ENCODE measurements at places on chromosomes 3 and 15.

DNA sequence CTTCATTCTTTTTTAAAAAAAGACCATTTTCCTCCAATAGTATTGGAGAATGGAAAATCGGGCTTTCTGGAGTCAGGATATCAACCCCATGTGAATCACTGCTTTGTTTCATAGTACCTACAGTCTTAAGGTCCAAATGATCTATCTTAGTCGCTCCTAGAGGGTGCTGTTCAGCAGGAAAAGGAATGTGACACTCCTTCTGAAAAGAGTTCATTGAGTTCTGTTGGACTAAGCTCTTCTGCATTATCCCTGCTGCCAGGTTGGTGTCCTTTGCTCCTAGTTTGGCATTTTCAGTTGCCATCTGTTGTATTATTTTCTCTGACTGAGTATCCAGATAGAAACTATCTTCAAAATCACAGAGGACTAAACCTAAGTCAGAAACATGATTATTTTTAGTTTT is 57.2 kb downstream of the POLQ start:
- DNase-seq = no peak

GRCh38 chr15:59150185-59150584 is 45.2 kb downstream of the CCNB2 start:
- no peak for DNase-seq

GRCh38 chr15:33618350-33618749 is 307.6 kb downstream of the RYR3 start:
- no peak for DNase-seq

DNA sequence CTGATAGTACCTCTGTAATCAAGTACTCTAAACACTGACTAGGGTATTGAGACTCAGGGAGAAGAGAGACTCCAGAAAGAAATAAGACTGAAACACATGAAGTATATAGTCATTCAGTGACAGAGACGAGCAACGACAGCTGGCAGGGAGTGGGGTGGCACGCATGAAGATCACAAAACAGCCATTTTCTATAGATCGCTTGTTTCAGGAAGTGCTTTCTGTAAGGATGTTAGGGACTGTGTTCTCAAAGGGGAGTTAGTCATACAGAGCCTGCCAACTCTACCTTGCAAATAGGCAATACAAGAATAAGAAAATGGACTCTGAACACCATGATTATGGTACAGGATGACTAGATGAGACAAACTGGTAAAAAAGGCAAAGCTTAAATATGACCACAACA is 139.5 kb downstream of the TBL1XR1 start:
- no peak for DNase-seq

DNA sequence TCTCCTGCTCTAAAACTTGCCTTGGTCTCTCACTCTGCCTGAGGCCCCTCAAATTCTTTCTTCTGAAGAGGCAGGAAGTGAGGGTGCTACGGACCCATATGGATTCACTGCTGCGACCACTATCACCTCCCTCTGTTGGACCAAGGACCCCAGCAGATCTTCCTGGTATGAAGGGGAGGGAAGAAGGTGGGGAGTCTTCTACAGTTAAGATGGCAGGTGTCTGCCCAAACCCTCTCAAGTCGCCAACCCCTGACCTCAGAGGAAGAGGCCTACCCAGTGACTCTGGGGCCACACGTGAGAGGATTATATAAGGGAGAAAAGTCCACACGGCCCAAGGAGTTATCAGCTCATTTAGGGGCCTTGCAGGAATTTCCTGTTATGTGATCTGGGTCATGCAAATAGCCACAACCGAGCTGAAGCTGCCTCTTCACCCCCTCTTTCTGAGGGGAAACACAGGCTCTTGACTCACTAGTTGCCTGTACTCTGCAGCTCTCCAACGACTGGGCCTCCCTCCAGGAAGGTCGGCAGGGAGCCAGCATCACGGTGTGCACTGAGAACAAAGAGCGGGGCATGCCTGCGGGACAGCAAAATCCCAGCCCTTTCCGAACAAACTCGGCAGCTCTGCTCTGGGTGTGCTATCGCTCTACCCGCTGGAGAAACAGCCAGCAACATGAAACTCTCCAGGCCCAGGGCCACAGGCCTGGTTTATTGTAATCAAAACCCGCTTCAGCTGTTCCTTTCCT is 116.0 kb downstream of the XXYLT1 start:
- no peak for DNase-seq

- DNase-seq = no peak
Observed at GRCh38 chr15:93261845-93262244, 172.8 kb upstream of the RGMA start.

GRCh38 chr3:46399557-46399956 is 7.3 kb downstream of the CCR5AS start:
- DNase-seq = no peak

- DNase-seq = no peak
Observed at GRCh38 chr3:96900031-96900430, 85.6 kb downstream of the EPHA6 start.

DNA sequence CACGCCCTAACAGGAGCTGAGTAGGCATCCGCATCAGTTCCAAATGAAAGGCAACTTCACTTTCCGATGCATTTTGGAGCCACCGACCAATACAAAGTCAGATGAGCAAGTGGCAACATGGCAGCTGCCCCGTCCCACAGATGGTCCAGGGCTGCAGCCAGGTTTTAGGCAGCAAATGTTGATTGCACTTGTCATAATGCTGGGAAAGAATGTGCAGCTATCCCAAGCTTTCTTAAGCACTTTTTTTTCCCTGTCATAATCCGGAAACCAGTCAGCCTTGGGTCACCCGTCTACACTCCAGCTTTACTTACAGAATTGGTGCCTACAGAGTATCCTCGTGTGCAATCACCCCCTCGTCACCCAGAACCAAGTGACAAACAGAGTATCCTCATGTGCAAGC is 147.7 kb downstream of the CHSY1 start:
- DNase-seq = no peak

GRCh38 chr3:151230646-151231045 is 27.6 kb upstream of the GPR171 start:
- no peak for DNase-seq

- DNase-seq = peak; percentile 36
Observed at GRCh38 chr15:71496336-71496955, 313.9 kb upstream of the NR2E3 start.

DNA sequence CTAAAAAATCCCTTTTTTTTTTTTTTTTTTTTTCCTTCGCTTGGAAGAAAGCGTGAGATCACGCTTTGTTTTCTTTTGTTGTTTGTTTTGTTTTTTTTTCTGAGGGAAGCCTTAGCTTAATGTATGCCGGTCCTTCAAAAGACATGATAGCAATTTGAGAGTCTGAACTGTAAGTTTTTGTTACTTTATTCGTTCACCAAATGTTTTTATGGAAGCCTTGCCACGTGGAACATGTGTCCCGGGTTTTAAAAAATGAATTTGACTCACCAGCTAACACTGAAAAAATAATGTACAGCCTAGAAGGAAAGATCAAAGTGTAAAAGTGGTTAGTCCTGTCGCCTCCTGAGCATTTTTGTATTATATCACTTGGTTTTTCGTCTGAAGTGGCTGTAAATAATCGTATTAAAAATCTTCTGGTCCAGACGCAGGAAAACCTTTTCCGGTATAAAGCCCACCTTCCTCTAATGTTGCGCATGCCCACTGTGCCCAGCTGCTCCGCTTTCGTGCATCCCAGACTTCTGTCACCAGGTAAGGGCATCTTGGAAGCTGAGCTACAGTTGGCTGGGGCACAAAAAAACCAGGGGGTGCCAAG is 795 bp upstream of the MYNN start:
- peak; percentile 81 for DNase-seq

- DNase-seq = no peak
Observed at GRCh38 chr15:40102897-40103858, 5.5 kb downstream of the BMF start.

GRCh38 chr3:36305929-36306520 is 74.3 kb upstream of the STAC start:
- peak; percentile 18 for DNase-seq

GRCh38 chr15:85426481-85426880 is 46.1 kb downstream of the AKAP13 start:
- DNase-seq = no peak

DNA sequence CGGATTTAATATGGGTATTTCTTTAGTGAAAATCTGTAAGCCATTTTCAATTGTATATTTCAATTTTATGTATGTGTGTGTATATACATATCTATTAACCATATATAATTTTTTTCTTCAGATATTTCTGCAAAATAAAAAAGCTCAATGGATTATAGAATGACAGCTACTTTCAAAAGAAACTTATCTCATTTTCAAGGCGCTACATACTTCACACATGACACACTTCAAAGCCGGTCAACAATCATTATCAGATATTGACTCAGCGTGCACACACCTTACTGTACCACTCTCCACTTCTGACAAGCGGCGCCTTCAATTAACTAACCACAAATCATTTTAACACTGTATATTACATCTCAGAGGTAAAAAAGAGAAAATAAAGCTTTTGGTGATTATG is 39.6 kb downstream of the ATP13A3 start:
- DNase-seq = no peak

DNA sequence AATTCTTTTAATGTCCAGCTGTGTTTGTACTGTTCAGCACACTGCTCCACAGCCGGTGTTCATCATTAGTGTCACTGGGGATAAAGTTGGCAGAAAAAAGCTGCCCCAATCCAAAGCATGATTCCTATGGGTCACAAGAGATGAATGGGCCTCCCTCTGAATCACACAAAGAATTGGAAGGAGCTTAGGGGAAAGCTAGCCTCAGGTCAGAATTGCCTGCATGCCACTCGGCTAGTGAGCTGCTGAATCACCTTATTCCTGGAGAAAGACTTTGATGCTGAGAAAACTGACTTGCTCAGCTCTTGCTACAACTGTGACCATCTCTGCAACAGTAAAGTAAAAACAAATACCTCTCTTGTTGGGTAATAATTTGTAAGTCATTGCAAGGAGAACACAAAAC is 3.5 kb downstream of the CCK start:
- DNase-seq = peak; percentile 86

GRCh38 chr3:72523429-72524151 is 324.7 kb downstream of the SHQ1 start:
- DNase-seq = no peak

DNA sequence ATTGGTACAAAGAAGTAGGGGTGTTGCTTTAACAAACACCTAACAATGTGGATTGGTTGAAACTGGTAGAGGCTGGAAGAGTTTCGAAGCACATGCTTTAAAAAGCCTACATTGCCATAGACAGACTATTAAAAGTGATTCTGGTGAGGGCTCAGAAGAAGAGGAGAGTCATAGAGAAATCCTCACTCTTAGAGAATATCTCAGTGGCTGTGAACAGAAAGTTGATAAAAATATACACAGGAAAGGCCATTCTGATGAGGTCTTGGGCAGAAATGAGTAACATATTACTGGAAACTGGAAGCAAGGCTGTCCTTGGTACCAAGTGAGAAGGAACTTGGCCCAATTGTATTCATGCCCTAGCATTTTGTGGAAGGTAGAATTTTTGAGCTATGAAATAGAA is 173.7 kb upstream of the CRBN start:
- no peak for DNase-seq

DNA sequence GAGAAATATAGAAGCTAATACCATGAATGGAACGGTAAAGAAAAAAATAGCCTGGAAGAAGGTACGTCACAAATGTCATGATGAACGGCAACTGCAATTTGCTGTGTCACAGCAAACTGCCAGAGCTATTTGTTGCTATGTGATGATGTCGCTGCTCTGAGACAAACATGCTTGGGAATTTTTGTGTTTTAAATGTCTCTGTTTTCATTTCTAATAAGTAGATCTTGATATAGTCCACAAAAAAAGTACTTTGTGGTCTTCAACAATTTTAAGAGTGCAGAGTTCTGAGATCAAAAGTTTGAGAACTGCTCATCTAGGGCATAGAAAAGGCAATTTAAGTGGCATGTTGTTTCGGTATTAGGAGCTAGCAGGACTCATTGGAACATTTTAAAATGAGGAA is 4.3 kb upstream of the NR1D2 start:
- no peak for DNase-seq

Data from HS-5 (cell line).